RCC 7860 (cell line): ENCODE measurements at places on chromosomes 3 and 15.

GRCh38 chr3:100726706-100727105, 17.4 kb downstream of the TFG start:
- DNase-seq: no peak

DNA sequence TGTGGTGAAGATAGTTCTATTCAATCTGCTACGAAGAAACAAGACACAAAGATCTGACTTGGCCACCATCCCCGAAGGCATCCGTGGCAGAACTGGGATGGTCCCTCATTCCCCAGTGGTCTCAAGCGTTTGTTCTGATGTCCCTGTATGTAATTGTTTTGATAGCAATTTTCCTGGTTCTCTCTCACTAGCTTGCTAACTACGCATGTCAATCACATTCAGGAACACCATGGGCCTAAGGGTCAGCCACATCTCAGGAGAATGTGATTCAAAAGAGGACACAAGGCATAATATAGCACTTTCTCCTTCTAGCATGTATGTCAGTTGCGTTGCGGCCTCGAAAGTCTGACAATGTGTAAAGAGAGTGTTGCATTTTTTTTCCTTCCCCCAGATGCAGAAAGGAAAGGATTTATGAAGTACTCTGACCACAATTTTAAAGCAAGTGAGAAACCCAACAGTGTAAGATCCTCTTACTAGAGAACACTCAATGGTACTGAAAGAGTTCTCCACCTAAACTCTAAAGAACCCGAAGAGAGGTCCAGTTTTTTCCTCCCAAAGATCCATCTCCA, 32.0 kb upstream of the TCF12 start:
- no peak for DNase-seq

GRCh38 chr15:35000511-35000910, 12.4 kb upstream of the ZNF770 start:
- DNase-seq: no peak

- DNase-seq: no peak
These were observed 184.2 kb downstream of the NR2F2 start for GRCh38 chr15:96514607-96515285.

GRCh38 chr3:196554205-196554604, 14.1 kb downstream of the WDR53 start:
- no peak for DNase-seq

GRCh38 chr3:134344560-134344959, 29.7 kb downstream of the AMOTL2 start:
- no peak for DNase-seq

- no peak for DNase-seq
These were observed 55.2 kb downstream of the PLD1 start for GRCh38 chr3:171755015-171755589.
